HL-60 (cell line): ENCODE measurements at places on chromosomes 16 and 17.

DNA sequence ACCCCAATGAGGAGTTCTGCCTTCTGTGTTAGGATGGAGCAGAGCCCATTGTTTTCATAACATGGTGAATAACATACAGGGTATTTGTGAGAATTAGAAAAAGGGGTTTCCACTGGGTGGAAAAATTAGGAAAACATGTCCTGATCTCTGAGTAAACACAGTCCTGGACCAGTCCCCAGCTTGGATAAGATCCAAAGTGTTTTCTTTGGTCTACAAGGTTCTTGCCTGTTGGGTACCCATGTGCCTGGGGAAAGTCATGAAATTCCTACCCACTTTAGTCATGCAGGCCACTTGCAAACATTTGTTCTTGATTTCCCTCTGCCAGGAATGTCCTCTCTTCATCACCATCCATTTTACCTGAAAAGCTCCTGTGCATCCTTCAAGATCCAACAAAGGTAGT lies 164.8 kb upstream of the DYNLRB2 start:
- DNase-seq = no peak

- no peak for DNase-seq
Measured at GRCh38 chr17:60422162-60422665, at the start of gene CHCT1. TSS of gene CHCT1 (plus strand) at chr17:60422489. CDS start at chr17:60422593, 104 bp downstream.

GRCh38 chr17:44207743-44208142 lies 8.1 kb upstream of the ATXN7L3 start:
- DNase-seq = no peak

- no peak for DNase-seq
Measured at GRCh38 chr16:30430428-30430970, 669 bp upstream of the DCTPP1 start.

GRCh38 chr17:58310511-58311428 lies 17.8 kb downstream of the TSPOAP1 start:
- DNase-seq = no peak

- no peak for DNase-seq
Measured at GRCh38 chr17:14622615-14623101, 321.8 kb downstream of the HS3ST3B1 start.

- DNase-seq = peak; percentile 58
Measured at GRCh38 chr17:64385187-64386083, 5.2 kb downstream of the PECAM1 start.

DNA sequence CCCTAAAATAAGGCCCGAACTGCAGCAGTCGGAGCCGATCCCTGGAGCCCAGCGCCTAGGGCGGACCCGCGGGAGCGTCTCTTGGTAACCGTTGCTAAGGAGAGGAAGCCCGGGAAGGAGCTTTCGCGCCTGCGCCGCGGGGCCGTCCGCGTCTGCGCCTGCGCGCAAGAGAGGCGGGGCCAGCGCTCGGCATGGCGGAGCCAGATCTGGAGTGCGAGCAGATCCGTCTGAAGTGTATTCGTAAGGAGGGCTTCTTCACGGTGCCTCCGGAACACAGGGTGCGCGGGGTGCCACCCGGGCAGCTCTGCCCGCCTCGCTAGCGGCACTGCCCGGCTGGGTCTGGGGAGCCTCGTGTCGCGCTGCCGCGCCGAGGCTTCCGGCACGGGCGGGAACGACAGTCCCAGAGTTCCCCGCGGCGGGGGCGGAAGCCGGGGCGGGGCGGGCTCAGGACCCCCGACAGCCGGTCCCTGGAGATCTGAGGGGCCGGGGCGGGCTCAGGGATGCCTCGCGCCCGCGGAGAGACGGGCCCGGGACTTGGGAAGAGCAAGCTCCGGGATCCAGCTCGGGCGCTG lies at the start of gene CDK10:
Gene CDK10, plus strand, starts transcription at position 170 of the 572 bp plus-strand sequence. Its CDS starts 22 bp downstream, at position 192.
- DNase-seq = peak; percentile 73

DNA sequence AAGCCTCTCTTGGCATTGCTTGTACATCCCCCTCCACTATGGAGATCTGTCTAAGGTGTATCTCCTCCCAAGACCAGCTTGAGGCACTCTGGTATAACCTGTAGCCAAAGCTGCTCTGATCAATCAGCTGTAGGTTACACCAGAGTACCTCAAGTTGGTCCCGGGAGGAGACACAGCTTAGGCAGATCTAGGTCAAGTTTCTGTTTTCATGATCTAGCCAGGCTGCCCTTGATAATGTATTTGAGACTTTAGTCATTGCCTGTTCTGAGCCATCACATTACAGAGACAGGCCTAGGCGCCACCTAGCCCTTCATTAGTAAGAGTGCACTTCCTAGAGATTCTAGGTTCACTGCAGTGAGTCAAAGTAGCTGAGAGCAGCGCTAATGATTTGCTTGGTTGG lies 31.4 kb downstream of the ASGR1 start:
- DNase-seq = no peak
